CD4-positive, alpha-beta T cell treated with Interleukin-15 for 4 hours (primary cell): ENCODE measurements at places on chromosomes 3 and 15.

DNA sequence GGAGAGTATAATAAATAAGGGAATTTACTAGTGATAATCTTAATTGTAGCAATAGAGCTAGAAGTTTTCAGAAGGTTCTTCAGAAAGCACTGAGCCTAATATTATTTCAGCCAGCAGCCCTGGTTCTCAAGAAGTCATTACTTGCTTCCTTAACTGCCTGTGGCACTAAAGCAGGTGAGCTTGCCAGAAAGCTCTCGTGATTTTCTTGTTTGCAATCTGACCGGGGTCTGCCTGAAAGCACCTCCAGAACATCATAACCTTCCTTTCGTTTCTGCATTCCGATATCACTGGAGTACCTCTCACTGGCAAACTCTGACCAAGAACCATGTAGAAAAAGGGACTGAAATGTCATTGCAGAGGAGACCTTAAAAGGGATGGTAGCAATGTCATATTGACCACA, 510.3 kb downstream of the ZIC1 start:
- no peak for DNase-seq

GRCh38 chr15:64681424-64682024, 93.9 kb downstream of the RBPMS2 start:
- DNase-seq, result peak; percentile 19

DNA sequence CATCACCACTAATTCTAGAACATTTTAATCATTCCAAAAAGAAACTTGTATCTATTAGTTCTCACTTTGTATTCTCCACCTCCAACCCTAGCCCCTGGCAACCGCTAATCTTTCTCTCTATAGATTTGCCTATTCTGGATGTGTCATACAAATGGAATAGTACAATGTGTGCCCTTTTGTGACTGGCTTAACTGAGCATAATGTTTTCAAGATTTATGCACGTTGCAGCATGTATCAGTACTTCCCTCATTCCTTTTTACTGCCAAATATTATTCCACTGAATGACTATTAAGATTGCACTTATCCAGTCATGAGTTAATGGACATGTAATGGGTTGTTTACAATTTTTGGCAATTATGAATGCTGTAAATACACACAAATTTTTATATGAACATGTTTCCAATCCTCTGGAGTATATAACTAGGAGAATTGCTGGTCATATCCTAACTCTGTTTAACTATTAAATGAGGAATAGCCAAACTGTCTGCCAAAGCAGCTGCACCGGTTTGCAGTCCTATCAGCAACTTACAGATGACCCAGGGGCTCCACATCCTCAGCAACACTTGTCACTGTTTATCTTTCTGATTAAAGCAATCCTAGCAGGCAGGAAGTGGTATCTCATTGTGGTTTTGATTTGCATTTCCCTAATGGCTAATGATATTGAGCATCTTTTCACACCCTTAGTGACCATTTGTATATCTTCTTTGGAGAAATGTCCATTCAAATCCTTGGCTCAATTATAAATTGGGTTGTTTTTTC, 42.9 kb downstream of the DCUN1D1 start:
- DNase-seq, result peak; percentile 5

DNA sequence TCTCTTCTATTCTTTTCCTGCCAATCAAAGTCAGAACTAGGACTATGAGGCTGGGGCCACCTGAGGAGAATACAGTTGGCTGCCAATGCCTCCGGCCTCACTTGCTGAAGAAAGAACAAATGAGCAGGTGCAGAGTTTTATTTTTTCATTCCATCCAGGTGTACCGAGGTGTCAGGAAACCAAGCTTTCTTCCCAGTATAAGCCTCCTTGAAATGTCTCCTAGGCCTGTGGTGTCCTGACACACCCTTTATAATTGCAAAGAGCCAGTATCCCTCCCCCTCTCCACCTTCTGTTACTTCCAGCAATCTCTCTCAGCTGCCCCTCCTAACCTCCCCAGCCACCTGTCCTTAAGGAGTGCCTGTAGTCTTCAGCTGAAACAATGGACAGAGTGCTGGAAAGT, 127.9 kb downstream of the SLC9A9 start:
- no peak for DNase-seq

GRCh38 chr3:79672731-79673130, 95.1 kb downstream of the ROBO1 start:
- no peak for DNase-seq

GRCh38 chr15:79089890-79090486, 592 bp downstream of the RASGRF1 start:
- no peak for DNase-seq

- no peak for DNase-seq
Measured at GRCh38 chr3:78871048-78871447, 896.8 kb downstream of the ROBO1 start.

DNA sequence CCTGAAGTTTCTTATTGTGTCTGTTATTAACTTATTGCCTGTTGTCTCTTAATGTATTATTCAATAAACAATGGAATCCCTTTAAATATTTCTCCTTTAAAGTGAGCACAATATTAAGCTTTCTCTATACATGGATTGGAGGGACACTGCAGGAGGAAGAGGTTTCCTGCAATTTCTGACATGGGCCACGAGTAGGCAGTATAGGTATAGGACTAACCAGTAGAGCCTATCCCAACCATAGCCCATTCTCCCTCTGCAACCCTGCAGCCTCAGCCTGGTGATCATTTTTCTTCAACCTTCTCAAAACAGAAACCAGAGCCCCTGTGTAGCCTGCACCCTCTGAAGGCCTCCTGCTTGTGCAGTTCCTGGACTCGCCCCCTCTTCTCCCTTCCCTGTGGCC, 124.8 kb downstream of the NEK10 start:
- DNase-seq, result no peak

DNA sequence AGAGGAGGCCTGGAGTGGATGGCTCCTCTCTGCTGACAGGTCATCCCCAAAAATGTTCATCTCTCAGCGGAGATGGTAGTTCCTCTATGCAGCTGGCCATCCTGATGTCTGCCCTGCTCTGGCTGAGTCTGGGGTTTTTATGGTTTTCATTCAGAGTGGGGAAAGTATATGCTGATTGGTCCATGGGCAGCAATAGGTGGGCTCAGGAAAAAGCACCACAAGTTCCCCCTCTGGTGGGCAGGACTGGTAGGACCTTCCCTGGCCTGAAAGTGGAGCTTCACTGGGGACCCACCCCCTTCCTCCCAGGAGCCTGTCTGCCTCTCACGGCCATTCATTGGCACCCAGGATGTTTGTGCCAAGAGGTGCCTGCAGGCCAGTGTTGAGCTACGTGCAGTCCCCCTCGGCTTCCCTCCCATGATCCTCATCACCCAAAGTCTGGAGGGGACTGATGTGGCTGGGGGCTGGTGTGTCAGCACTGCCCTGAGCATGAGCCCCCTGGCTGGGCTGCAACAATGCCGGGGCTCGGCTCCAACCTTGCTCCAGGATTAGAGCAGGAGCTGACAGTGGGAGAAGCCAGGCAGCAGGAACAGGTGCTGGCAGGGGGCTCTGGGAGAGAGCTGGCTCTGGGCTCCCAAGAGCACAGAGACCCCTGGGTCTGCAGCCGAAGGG, 13.1 kb upstream of the BLOC1S6 start:
- no peak for DNase-seq

GRCh38 chr3:120637851-120638559, 41.9 kb downstream of the NDUFB4 start:
- no peak for DNase-seq

- no peak for DNase-seq
Measured at GRCh38 chr3:32483772-32484171, 18.9 kb downstream of the CMTM6 start.

DNA sequence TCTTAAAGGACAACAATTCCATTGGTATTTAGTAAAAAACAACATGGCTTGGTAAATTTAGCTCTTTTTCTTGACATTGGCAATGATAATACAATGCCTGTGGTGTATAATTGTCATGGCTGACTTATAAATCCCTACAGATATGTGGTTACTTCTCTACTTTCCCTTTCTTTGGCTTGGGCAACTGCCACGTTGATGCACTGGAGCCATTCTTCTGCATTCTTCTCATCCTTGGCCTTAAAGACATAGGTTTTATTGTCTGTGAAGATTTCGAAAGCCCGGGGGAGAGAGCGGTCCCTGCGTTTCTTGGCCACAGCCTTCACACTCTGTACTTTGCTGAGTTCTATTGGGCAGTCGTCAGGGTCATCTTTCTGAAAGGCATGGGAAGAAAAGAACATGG, 101.1 kb upstream of the CCNL1 start:
- no peak for DNase-seq

- DNase-seq, result no peak
Measured at GRCh38 chr15:84772031-84772430, 23.6 kb downstream of the ZNF592 start.

DNA sequence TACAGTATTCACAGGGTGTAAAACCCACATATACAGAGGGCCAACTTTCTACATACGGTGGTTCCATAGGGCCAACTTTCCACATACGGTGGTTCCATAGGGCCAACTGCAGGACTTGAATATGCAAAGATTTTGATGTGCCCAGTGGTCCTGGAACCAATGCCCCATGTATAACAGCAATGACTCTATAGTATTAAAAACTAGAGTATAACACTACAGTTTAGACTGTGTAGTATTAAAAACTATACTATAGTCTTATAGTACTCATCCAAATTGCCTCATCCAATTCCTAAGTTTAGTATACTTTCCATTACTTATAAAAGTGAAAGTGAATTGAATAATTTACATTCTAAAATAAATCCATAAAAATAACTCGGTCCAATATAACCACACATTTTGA, 75.9 kb downstream of the GSK3B start:
- DNase-seq, result no peak

DNA sequence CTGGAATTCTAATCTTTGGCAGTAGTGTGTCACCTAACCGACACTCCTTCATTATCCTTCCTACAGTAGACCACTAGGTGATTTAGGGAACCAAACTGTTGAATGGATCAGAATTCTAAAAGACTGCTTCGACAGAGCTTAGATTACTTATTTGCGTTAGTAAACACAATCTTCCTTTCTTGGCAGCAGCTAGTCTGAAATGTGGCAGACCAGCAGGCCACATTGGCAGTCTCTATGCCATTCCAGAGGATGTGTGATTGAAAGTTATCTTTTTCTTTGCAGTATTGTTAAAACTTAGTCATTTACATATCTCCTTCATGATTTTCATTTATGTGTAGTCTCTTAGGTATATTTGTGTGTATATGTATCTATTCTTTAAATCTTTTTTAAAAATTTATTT, 23.6 kb downstream of the MBNL1 start:
- no peak for DNase-seq

DNA sequence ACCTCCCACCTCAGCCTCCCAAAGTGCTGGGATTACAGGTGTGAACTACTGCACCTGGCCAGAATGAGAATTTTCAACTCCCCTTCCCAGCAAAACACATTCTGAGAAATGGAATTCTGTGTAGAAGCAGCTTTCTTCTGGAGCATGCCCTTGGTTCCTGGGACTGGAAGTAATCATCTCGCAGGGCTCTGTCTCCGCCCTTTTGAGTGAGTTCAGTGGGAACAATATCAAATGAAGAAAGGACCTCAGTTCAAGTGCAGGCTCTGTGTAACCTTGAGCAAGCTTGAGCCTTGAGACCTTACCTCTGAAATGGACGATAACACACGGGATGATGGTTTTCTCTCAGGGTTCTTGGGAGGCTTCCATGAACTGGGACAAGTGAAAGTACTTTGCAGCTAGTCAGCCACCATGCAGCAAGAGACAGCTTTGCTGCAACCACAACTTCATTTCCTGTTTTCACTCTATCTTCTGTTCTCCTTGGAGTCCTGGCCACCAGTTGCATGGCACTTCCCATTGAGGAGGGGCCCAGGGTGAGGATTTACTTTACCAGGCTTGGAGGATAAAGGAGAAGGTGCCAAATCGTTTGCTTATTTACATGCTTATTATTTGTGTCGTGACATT, 35.7 kb upstream of the IGF1R start:
- no peak for DNase-seq

GRCh38 chr3:197189623-197190022, 108.8 kb downstream of the DLG1 start:
- no peak for DNase-seq

- DNase-seq, result no peak
Measured at GRCh38 chr15:70197945-70198361, 100.2 kb upstream of the TLE3 start.

- no peak for DNase-seq
Measured at GRCh38 chr15:41848631-41849030, 10.0 kb downstream of the PLA2G4B start.

DNA sequence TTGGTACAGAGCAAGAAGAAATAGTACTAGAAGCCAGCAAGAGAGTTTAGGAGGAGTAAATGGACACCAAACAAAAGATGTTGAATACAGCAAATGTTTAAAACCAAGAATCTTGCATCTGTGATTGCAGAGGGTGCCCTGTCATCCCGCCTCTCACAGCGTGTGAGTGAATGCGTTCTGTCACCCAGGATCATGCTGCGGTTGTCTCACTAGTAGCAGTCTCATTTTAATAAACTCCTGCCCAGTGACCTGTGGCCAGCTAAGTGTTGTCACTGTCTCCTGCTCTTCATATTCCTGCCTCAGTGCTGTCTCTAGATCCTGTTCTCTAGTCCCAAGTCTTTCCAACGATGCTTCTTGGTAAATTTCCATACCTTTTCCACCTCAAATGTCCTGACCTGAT, 584.6 kb downstream of the MCTP2 start:
- DNase-seq, result no peak

DNA sequence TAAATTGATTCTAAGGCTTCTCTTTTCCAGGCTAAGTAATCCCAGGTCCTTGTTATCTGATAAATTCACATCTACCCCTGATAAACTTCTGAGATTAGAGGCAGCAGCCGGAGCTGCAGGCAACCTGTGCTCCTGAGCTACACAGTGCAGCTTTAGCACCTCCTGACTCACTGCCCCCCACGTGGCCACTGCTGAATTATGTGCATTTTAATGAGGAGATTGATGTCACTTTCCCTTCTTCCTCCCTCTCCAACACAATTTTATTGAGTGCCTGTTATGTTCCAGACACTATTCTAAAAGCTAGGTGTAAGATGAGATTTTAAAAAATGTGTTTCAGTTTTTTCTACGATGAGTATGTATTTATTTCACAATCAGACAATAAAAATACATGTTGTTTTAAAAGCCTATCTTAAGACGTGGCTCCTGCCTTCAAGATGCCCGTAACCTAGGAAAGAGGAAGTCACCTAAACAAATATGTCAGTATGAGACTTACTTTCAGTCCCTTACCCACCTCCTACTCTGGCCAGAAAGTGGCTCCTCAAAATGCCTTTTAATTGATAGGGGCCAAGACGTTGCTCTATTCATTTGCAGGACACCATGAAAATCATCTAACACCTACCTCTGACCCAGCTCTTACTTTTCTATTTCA, 161.5 kb upstream of the PFN2 start:
- no peak for DNase-seq
